ENCODE measurements at places on chromosomes 12 and 14. TPM values are rescaled to one million over a fixed set of nuclear protein-coding genes. Genes with fewer than 3 reads are reported as not detected.

Gene SSTR1
- polyA plus RNA-seq: 5.5 TPM

Gene SNAPC1
- polyA plus RNA-seq: 7.0 TPM

Gene PRH2
- polyA plus RNA-seq: 0.34 TPM

Gene TSPAN8
- polyA plus RNA-seq: not detected

Gene CFAP73
- not detected for polyA plus RNA-seq

Gene FAM181A
- polyA plus RNA-seq: not detected

Gene ACTR6
- polyA plus RNA-seq: 14.5 TPM

Gene WNK1
- 36.9 TPM for polyA plus RNA-seq

Gene KRT78
- polyA plus RNA-seq: not detected

Gene FAM234B
- 3.6 TPM for polyA plus RNA-seq

Gene GYS2
- not detected for polyA plus RNA-seq

GRCh38 chr12:11904124-11904523, 166.6 kb upstream of the BCL2L14 start:
- no peak for DNase-seq

GRCh38 chr14:29222671-29223268, 456.2 kb downstream of the FOXG1 start:
- DNase-seq: peak; percentile 73

DNA sequence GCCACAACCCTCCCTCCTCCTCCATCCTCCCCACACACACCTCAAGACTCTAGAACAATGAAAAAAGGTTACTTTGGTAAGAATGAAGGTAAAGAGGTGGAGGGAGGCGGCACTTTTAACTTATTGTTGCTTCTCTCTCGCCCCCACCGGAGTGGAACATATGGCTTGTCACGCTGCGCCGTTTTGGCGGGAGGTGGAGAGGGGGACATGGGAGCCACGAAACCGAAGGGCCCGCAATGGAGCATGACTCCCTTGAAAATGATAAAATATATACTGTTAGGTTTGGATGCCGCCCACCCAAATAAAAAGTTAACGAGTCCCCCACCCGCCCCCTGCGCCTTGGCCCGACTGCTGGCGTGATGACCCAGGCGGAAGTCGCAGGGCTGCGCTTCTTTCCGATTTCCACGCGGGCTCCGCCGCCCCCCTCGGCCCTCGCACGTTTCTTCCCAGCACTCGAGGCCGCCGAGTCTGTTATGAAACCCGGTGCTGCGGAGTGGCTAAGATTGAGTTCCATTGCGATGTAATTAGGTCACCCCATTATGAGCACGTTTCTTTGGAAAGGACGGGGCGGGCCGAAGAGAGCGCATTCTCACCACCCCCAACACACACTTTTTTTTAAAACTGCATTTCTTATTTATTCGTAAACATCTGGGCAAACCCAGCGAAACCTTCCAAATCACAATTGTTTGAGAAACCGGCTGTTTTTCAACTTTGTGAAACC, 1.4 kb upstream of the ZFP36L1 start:
- peak; percentile 95 for DNase-seq

DNA sequence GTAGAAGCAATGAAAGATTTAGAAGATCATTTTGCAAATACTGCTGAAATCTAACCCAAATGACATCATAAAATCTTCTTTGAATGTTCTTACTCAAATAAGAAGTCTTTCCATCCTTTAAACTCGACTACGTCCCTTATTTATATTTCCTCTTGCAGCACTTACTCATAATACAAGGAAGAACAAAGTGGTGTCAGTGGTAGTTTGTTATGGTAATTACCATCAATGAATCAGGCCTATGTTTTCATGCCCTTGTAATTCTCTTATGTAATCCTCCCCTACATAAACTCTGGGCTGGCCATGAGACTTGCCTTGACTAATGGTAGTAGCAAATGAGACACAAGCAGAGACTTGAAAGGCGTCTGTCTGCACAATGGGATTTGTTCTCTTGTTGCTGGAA, 17.0 kb downstream of the EEA1 start:
- peak; percentile 32 for DNase-seq

- no peak for DNase-seq
Measured at GRCh38 chr14:33776871-33777270, 174.0 kb downstream of the EGLN3 start.

GRCh38 chr12:96807741-96808140, 99.3 kb upstream of the NEDD1 start:
- DNase-seq: no peak

- DNase-seq: no peak
Measured at GRCh38 chr12:130537051-130537450, 179.0 kb downstream of the RIMBP2 start.

DNA sequence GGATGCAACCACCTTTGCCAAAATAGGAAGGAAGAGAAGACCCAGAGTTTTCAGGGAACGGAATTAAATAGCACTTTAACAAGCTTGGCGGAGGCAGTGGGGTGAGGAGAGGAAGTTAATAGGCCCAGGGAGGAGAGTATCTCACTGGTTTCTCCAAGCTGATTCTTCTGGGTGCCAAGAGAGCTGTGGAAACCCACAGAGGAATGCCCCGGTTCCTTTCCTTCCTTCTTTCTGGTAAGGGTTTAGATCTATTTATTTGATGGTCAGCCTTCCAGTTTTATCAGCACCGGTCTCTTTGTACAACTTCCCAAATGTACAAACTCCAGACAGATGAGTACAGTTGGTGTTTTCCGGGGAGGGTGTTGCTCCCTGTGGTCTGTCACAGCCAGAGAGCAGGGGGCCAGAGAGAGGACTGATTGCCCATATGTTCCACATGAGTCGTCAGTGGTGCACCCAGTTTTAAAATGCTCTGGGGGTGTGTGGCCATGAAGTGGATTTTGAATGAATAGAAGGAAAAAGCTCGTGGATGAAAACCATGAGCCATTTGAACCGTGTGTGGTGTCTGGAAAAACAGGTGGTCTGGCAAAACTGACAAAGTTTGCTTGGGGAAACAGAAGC, 26.6 kb downstream of the PRKCH start:
- no peak for DNase-seq

GRCh38 chr14:74501135-74501614, 7.6 kb downstream of the ISCA2 start:
- DNase-seq: peak; percentile 83

DNA sequence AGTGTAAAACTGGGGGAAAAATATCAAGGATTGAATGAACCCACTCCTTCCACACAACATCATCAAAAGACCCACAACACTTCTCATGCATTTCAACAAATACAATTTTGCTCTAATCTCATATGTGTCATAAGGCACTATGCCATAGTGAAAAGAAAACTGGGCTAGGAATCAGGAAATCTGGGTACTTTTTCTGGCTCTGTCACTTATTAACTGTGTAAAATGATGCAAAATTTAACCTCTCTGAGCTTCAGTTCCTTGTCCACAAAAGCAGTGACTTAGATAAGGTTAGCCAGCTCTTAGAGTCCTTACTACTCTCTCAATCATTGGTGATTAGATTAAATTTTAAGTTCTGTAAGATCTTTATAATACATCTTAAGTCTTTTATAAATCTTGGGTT, 250.5 kb upstream of the SOX5 start:
- no peak for DNase-seq

GRCh38 chr12:51171884-51172514, 936 bp downstream of the TFCP2 start:
- peak; percentile 48 for DNase-seq

DNA sequence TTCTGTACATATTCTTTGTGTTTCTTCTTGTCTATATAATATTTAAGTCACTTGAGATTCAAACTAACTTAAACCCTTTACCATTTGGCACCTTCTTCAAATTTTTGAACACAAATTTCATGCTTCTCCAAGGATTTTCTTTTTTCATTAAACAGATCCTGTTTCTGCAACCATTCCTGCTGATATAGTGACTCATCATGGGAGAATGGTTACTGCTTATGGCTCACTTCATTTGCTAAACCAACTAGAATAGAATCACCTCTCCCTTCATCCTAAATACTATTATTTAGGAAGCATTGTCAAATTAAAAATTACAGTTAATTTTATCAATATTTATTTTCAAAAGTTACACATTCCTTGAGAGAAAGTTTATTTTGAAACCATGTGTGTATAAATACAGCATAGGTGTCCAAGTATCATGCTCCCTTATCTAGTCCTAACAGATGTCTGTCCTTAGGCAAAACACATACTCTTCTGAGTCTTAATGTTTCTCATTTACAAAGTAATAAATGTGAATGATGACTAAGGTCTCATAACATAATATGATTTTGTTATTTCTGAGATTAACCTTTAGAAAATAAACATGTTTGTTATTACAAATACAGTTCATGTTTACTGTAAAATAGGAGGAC, 40.7 kb downstream of the PLCZ1 start:
- peak; percentile 80 for DNase-seq

- DNase-seq: peak; percentile 2
Measured at GRCh38 chr14:21940887-21941856, 267.6 kb upstream of the OR4E1 start.

DNA sequence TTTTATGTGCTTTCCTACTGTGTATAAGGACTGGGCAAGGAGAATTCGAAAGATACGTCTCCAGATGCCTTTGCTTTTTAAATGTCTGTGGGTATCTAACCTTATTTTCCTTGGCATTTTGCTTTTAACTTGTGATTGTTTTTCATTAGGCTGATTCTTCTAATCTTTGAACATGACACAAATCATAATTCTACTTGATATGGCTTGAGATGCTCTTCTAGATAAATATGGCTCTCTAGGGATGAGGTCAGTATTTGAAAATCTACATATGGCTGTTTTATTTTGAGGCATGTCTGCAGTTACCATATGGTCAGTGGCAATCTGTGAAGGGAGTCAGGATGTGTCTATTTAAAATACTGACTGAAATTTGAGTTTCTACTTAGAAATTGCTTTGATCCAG, 139.2 kb downstream of the SLC2A13 start:
- no peak for DNase-seq

DNA sequence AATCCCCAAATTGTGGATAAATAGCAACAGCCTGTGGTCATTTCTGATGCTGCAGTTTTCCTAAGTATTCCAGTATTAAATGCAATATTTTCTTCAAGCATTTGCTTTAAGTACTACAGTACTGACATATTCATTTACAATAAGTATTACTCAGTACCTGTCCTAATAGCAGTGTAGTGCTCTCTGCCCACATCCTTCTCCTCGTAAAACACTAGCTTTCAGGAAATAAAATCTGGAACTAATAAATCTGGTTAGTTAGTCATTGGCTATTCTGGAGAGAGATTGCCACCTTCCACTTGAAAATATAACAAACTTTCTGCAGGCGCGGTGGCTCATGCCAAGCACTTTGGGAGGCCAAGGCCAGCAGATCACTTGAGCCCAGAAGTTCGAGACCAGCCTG, 441.5 kb downstream of the PRKD1 start:
- DNase-seq: no peak

- no peak for DNase-seq
Measured at GRCh38 chr12:17301544-17301943, 695.6 kb upstream of the LMO3 start.

DNA sequence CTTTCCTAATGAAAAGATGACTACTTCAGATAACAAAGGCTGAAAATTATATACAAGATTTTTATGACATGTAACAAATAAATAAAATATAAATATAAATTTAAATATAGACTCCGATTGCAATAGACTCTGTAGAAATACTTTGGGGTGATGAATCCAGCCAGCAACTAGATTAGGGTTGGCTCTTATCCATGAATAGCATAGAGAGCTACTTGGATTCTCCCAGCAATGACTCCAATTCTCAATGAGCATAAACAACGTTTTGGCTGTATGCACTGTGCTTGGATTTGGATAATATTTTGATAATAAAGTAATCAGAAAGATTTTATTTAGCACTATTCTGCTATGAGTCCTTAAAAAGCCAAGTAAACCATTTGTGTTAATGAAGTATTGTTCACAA, 58.0 kb upstream of the LRFN5 start:
- peak; percentile 51 for DNase-seq

DNA sequence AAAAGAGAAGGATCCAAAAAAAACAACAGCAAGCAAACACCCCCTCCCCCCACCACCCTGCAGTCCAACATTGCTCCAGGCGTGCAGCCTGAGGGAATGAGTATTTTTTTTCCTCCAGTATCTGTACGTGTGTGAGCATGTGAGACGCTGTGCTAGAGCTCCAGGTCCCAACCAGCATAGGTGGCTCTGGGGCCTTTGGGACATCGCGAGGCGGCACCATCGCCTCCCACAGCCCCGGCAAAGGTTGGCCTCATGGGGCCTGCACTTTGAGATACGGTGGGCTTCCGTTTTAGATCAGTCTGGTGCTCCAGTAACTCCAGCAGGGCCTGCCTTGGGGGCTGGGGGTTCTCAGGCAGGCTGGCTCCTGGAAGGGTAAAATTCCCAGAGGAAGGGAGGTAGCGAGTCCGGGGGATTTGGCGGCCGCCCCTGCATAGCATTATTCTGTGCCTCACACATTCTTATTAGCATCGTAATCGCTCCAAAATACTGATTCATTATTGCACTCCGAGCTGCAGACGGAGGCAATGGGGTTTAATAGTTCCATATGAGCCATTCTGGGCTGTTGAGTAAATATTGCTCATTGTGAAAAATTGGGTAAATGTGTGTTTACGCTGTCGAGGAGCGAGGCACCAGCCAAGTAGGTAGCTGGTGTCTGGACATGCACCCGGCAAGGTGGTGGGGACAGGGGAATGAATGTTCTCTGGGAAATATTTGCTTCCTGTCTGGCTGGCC, 143.1 kb upstream of the MYL2 start:
- DNase-seq: no peak

GRCh38 chr12:102702447-102703114, 214.5 kb downstream of the PAH start:
- DNase-seq: peak; percentile 65

DNA sequence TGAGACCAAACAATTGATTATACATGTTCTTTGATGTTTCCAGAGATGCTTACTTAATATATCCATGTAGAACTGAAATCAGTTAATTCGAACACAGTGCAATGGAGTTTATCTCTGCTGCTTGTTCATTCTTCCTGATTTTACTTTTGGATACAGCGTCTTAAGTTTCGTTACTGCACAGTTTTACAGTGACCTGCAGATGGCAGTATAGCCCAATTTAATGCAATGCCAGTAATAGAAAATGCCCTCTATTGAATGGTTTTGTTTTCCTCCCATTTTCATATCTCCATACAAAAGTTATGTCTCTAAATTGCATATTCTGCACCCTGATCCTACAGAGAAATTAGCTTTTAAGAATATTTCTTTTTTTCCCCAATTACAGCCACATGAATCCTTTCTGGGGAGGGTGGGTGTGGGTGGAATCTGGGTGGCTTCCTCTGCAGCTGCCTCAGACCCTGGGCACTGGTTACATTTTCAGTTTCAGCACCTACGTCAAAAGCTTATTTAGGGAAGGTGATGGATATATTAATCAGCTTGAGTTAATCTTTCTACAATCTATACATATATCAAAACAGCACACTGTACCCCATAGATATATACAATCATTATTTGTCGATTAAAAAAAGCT, 101.1 kb upstream of the DCD start:
- peak; percentile 47 for DNase-seq

DNA sequence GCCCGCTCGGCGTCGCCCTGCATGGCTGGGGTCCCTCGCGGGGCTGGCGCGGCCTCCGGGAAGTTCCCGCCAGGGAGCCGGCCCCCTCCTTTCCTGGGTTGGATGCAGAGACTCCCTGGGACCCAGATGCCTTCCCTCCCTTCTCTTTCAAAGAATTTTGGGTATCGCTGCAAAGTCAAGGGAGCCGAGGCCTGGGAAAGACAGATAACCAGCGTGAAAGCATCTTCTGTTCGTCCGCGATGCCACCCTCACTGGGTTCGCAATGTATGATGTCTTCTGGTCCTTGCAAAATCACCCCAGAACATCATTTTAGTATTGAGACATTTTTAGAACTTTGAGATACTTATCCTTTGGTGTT, 451 bp downstream of the IRAK3 start:
- DNase-seq: no peak

- no peak for DNase-seq
Measured at GRCh38 chr12:85182699-85183098, 97.3 kb upstream of the ALX1 start.

GRCh38 chr12:33314223-33314622, 125.4 kb downstream of the SYT10 start:
- DNase-seq: no peak
